ENCODE measurements at places on chromosomes 3 and 15. TPM values are rescaled to one million over a fixed set of nuclear protein-coding genes. Genes with fewer than 3 reads are reported as not detected.

DNA sequence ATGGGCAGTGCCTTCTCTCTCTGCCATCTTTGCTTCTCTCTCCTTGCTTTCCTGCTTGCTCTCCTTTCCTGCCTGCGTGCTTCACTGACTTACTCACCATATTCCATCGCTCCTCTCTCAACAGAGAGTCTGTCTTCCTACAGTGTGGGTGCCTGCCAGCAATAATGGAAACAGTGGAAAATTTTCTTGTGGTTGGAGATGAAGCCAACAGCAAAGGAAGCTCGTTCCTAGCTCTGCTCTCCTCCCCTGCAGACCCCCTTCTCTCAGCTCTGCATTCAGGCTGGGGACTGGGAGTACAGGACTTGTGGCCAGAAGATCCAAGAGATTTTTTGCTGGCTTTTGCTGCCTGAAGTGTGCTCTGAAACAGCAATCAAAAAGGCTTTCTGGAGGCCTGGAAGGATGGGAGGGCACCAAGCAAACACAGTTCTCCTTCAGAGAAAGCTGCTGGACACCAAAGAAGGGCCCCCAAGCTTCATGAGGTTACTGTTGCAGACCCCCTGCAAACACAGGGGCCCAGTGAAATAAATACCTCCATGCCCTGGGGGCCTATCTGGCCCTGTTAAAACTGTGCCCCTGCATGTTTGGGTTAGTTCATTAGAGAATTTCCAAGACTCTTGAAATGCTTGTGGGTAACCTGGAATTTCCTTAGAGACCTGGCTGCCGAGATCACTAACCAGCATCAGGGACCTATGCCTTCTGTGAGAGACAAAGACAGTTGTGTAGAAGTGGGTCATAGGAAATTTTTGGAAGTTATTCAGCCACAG lies 149.9 kb upstream of the RASGRP1 start:
- peak; percentile 90 for DNase-seq

The GPR27 gene
- not detected for total RNA-seq

DNA sequence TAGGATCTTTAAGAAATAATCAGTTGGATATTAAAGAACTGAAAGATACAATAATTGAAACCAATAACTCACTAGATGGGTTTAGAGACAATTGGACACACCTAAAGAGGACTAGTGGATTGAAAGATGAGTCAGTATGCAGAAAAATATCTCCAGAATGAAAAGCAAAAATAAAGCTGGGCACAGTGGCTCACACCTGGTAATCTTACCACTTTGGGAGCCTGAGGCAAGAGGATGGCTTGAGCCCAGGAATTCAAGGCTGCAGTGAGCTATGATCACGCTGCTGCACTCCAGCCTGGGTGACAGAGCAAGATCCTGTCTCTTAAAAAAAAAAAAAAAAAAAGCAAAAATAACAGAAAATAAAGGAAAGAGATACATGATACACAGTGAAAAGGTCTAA lies 37.4 kb upstream of the CCDC174 start:
- DNase-seq, result no peak

- peak; percentile 97 for DNase-seq
These were observed 71.1 kb downstream of the CCNL1 start for GRCh38 chr3:157088601-157089454.

GRCh38 chr3:134008630-134009156 lies 21.0 kb downstream of the SLCO2A1 start:
- DNase-seq, result peak; percentile 74

- peak; percentile 71 for DNase-seq
These were observed 31.4 kb upstream of the ZBTB38 start for GRCh38 chr3:141336672-141337522.

DNA sequence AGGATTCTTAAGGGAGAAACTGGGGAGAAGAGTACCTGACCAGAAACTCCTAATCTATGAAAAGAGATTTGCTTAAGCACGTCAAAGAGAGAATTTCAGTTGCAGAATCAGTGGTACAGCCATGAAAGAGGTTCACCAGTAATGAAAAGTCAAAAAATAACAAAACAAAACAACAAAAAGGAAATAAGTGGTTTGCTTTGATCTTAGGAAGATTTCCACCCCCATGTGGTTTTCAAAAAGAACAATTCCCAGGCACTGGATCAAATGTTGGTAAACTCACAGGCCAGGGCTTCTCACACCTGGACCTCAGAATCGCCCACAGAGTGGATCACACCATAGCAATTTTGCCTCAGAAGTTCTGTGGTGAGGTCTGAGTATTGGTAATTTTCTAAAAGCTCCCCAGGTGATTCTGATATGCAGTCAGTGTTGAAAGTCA lies 67.5 kb downstream of the TMEM39A start:
- DNase-seq, result no peak

DNA sequence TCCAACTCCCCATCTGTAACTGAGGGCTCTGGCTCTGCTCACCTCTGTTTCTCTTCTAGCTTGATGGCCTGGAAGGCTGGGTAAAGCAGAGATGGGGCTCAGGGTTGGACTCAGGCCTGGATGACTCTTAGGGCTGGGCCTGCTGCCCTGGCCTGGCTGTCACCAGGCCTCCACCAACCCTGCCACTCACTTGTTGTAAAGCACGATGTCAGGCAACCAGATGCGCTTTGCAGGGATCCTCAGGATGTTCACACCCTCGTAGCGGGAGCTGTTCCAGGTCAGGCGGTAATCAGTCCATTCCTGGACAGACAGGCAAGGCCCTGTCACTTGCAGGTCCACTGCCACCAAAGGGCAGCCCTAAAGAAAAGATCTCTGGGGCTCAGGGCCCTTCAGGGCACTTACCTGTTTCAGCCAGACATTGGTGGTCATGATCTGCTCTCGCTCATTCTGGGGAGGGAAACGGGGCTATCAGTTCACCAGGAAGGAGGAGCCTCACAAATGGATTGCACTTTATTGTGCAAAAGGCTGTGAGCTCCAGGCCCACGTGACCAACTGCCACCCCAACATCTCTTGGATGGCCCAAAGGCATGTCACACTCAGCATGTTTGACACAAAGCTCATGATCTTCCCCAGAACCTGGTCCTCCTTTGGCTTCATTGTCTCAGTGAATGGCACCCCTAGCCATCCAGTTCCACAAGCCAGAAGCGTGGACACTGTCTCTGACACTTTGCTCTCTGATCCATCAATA lies 9.9 kb downstream of the CHRNB4 start:
- no peak for DNase-seq

The CKMT1A gene
- total RNA-seq, result 1.1 TPM

DNA sequence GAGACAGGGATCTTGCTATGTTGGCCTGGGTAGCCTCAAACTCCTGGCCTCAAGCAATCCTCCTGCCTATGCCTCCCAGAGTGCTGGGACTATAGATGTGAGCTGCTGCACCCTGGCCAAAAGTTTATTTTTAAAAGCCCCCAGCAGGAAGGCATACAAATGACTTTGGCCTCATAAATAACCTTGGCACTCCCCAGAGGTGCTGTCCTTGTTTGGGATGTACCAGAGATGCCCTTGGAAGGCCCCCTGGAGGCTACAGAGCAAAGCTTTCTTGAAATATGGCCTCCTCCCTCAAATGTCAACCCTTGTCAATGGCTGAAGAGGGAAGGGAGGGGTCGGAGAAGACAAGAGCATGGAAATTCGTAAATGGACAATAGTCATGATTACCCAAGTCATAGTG lies 14.0 kb upstream of the RTP3 start:
- no peak for DNase-seq

The FANCI gene
- 61.2 TPM for total RNA-seq

DNA sequence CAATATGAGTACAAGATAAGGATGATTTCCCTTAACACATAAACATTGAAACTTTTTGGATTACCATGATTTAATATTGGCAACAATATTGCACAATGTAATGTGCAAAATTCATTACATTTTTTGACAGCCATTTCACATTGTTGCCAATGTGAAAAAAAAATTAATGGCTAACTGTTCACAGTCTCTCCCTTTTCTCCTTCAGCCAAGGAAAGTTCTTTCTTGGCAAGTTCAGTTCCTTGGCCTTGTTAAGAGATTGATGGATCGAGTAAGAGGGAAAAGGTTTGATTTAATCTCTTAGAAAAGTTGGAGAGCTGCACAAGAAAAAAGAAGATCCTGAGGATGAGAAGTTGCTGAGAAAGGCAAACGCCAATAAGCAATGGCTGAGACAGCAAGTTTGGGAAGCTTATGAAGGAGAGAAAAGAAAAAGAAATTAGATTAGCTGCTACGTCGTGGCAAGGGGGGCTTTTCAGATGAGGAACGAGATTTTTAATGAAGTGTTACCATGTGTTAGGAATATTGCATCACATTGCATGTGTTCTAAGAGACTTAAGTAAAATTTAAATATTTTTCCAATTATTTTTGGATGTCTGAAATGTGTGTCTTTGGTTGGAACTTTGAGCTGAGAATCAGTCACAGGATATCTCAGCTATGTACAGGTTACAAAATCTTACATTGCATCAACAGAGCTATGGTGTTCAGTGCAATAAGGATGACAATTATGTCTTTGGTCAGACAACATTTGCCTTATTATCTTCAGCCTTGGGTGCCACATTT lies 61.4 kb upstream of the ZNF280D start:
- no peak for DNase-seq

DNA sequence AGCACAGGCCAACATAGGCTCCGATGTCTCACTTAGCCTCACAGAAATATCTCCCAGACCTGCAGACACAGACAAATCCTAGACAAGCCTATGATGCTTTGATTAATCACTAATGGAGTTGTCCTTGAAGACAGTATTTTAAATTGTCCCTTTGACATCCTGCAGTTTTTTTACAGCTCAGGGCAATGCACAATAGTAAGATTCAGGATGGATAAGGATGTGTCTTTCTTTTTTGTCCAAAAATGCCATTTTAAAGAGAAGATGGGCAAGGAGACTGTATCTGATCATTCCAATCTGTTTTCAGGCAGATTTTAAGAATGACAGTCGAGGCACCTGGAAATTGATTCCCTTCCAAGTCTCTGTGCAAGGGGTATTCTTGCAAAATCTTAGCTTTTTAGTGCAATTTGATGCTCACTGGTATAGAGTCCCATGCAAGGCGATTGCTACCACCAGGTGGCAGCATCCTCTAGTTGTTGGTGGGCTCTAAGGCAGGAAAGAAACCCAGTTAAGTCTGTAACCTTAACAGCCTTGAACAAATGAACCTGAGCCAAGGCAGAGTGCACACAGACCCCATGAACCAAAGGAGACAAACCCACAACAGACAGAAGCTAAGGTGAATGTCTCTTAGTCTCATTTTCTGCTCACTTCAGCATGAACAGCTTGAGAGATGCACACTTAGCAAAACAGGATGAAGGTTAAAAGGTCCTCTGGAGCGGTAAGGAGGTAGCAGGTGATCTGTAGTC lies 51.2 kb upstream of the MINAR1 start:
- DNase-seq, result peak; percentile 44

- DNase-seq, result no peak
These were observed 16.7 kb upstream of the PPP1R2 start for GRCh38 chr3:195559723-195560409.

DNA sequence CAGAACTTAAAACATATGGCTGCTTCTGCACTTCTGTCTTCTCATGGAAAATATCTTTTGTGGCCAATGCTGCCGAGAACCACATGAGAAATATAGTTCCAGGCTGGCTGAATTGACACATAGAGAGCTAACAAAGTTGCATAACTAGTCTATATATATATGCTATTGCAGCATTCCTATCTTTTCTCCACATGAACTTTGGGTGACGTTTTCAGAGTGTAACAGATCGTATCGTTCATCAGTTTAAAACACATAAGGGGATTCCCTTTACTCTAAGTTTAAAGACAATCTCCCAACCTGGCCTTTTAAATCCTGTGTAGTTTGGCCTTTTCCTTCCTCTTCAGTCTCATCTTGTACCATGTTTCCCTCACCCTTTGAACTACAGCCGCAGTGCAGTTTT lies 394.2 kb upstream of the CBLB start:
- no peak for DNase-seq

GRCh38 chr3:139132976-139133375 lies 88.3 kb upstream of the PRR23C start:
- no peak for DNase-seq

GRCh38 chr3:48662145-48662752 lies 437 bp downstream of the CELSR3 start:
- no peak for DNase-seq

The AP3B2 gene
- total RNA-seq, result 0.14 TPM

GRCh38 chr15:40354408-40355171 lies 3.4 kb upstream of the DISP2 start:
- peak; percentile 48 for DNase-seq

The ARHGAP11A gene
- 31.3 TPM for total RNA-seq

- DNase-seq, result no peak
These were observed 9.9 kb downstream of the ZIC1 start for GRCh38 chr3:147418808-147419701.

The MYLK gene
- 28.4 TPM for total RNA-seq

- no peak for DNase-seq
These were observed 48.9 kb upstream of the CFAP161 start for GRCh38 chr15:81085213-81085612.

GRCh38 chr3:39434574-39434973 lies 28.1 kb downstream of the RPSA start:
- DNase-seq, result no peak

The FMN1 gene
- total RNA-seq, result 3.6 TPM

DNA sequence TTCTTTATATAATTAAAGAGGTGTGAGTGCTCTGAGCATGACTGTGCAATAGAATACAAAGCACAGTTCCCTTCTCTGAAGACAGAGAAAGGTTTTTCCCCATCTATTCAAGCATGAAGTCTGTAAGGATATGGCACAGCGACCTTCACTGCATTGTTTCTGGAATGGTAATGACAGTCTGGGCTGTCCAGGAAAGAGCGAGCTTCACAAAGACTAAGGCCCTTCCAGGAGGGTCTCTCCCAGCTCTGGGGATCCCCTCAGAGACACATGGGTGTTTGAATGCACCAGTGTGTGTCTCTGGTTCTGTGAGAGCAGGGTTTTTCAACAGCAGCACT lies 179.9 kb upstream of the NR2E3 start:
- DNase-seq, result no peak

The PRICKLE2 gene
- total RNA-seq, result 3.1 TPM

- no peak for DNase-seq
These were observed 753 bp downstream of the EPHB1 start for GRCh38 chr3:134795746-134796280.

The SLC22A14 gene
- not detected for total RNA-seq

DNA sequence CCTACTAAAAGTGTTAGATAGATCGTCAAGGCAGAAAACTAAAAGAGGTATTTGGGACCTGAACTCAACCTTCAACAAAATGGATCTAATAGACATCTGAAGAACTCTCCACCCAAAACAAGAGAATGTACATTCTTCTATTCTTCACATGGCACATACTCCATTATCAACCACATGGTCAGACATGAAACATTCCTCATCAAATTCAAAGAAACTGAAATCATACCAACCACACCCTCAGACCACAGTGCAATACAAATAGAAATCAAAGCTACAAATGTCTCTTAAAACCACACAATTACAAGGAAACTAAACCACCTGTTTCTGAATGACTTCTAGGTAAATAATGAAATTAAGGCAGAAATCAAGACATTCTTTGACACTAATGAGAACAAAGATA lies 984.1 kb upstream of the GBE1 start:
- DNase-seq, result no peak

GRCh38 chr15:81511138-81511537 lies 137.1 kb upstream of the TMC3 start:
- DNase-seq, result no peak

Measured in H4 (cell line).